Effector memory CD4-positive, alpha-beta T cell (primary cell): ENCODE measurements at places on chromosomes 12 and 14.

GRCh38 chr12:109329686-109330085, 18.0 kb upstream of the MYO1H start:
- no peak for DNase-seq

DNA sequence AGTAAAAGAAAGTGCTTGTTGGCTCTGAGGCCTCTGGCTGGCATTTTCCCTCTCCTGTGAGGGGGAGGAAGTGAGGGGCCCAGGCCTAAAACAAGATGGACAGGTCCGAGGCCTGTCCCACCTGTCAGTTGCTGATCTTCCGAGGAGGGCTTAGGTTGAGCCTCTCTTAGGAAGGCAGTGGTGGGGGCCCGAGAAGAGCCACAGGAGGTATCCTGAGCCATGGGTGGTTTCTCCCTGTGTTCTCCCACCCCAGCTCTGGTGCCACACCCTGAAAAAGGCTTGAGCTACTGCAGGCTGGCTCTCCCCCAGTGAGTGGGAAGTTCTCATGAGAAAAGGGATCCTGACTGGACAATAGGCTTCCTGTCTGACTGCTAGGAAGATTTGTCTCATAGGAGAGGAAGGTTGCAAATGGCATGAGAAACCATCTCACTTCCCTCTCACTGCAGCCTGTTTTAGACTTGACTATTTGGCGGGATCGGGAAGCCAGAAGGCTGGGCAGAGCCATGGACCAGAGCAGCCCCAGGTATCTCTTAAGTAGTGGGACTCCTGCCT, 72.1 kb upstream of the SRSF5 start:
- DNase-seq, result no peak

DNA sequence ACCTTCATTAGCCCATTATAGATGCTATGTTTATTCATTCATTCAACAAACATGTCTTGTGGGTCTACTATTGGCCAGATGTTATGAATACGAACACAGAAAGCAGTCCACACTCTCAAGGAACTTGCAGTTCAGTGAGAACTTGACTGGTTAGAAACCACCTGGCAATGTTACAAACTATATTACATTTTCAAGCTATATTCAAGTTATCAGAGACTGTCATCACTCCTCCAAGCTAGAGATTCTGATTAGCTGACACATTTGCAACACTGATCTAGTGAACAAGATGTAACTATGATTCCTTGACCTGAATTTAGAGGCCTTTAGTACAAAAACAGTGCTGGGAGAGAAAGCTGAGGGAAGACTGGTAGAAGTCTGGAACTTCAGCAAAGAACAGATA, 170.7 kb upstream of the EEA1 start:
- DNase-seq, result no peak

DNA sequence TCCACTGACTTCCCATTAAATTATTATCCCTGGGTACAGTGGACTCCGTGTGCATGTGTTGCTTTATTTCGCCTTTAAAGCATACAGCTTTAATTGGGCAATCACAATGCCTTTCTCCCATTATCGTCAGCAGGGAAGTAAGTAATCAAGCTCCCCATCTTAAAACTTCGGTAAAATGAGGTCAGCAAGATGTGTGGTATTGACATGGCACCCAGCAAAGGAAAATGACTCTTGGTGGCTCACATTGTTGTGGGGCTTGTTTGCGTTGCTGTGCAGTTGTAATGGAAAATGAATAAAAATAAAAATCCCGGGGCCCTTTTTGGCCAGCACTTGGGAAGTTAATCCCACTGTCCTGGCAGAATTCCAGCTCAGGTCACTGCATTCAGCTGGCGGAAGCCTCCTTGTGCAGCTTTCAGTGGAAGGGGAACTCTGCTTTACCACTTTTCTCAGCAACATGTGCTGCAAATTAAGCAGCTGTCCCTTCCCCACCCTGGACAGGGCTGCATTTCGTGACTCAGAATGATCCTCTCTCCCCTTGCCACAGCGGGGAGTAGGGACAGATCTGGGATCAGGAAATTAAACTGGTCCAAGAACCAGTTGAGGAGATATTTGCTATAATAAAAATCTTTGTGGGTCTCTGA, 13.9 kb upstream of the ATP2A2 start:
- DNase-seq, result no peak

DNA sequence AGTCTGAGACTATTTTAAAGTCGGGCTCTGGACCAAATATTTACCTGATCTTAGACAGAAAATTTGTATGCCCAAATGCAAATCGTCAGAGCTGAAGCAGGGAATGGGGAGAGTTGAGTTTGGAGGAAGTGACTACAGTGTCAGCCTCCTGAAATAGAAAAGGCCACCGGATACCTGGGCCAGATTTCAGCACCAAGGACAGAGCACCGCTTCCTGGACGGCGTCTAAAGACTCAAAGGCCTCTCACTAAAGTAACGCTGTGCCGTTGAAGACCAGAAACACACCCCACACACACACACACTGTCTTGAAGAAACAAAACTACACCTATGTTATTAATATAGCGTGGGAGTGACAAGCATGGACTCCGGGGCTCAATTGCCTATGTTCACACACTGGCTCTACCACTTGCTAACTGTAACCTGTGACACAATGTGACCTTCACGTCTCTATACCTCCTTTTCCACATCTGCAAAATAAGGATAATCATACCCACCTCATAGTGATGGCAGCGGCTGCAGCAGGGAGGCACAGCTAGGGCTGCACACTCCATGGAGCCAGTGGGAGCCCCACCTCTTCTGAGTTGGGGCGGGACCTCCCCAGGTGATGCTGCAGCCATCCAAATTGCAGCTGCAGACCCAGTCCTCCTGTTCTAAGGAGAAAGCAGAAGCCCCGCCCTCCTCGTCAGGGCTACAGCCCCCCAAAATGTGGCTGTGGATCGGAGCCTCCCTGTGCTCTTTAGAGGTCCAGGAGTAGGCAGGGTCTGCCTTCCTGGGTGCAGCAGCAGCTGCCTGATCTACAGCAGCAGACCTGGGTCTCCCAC, 35.6 kb downstream of the KRT76 start:
- DNase-seq, result no peak

DNA sequence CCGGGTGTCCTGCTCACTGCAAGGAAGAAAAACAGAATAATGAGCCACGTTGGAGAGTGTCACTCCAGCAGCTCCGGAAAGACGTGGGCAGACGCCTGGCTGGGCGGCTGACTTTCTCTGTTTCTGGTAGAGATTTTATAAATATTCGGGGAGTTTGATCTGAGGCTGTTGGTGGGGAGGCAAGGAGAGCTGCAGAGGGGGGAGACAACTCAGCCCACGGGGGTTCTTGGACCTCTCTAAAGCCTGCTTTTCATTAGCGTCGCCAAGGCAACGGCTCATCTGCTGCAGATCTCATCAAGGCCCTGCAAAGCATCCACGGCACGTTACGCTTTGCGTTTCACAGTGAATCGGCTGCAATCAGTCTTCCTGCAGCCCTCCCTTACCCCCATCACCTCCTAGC, 207.2 kb downstream of the ZFP36L1 start:
- no peak for DNase-seq

- no peak for DNase-seq
Measured at GRCh38 chr12:114201794-114202193, 204.2 kb downstream of the TBX5 start.

DNA sequence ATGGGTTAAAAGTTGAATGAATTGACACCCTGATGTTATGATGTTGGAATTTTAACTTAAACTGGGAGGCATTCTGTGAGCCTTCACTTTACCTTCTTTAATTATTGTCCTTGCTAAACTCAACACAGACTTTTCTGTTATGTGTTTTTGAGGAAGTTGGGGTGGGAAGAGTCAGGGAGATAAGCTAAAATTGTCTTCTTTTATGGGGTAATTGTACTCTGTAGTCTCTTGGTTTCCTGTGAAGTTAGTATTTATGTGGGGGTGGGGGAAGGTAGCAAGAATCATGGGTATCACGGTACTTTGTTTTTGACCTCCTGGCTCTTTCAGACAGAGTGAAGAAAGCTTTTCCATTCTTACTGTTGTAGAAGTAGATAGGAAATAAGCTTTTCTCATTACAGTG, 32.9 kb downstream of the RAB21 start:
- DNase-seq, result no peak

DNA sequence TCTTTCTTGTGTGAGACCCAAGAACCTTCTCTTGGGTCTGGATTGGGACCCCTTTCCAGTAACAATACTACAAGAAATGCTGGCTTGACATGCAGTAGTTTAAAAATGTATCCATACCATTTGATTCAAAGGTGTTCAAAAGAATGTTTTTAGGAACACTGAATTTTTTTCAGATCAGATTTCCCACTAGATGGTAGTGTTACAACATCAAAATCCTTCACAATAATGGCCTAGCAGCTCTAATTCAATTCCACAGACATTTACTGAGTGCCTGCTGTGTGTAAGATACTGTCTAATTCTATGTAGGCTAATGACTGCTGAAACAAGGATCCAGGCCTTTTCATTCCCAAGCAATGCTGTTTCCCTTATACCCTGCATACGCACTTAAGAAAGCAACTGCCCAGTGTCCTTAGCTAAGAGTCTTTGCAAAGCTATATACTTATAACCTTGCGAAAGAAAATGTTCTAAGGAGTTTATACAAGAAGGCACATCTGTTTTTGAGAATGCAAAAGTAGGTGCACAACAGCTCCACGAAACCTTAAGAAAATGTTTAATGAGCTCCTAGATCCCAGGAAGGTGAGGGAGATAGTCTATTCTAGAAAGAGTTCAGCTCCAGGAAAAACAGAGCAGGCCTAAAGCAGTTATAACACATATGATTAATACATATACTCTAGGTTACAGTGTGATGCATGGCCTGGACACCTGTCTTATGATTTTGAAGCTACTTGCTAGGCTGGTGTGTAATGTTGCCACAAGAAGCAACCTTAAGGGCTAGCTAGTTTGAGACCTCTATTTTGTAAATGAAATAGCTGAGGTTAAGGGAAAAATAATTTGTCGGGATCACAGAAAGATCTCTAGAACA, 50.9 kb upstream of the PKP2 start:
- no peak for DNase-seq

DNA sequence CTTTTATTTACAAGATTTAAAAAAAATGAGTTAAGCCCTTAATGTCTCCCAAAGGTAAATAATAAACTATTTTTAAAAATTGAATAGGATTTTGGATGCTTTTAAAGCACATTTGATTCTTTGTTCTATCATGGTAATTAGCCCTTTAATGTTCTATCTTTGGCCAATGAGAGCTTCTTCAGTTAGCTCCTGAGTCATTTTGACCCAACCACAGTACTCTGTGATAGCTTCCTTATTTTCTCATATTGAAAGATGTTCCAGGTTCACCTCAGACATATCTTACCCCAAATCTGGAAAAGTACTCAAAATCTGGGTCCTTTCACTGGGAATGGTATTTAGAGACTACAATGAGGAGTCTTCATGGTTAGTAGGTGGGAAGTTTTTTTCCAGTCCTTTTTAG, 98.0 kb downstream of the MYRFL start:
- no peak for DNase-seq

- no peak for DNase-seq
Measured at GRCh38 chr12:89950421-89950820, 241.8 kb upstream of the ATP2B1 start.

DNA sequence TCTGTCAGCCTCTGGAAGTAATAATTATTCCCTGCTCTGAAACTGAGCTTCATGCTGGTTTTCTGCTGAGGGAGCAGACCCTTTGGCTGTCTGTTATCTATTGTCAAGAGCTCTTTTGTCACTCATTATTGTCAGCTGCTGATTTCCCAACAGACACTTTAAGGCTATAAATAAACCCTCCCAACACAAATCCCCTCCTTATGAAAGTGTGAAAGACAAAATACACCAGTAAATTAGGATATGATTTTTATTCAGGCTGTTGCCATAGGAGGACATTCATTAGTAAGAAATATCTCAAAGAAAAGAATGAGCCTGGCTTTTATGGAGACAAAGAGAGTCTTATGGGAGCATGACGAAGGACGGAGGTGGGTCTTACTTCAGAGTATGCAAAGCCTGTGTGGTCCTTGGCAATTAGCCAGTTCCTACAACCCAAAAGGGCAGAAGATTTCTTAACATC, 180.8 kb downstream of the CRADD start:
- no peak for DNase-seq

DNA sequence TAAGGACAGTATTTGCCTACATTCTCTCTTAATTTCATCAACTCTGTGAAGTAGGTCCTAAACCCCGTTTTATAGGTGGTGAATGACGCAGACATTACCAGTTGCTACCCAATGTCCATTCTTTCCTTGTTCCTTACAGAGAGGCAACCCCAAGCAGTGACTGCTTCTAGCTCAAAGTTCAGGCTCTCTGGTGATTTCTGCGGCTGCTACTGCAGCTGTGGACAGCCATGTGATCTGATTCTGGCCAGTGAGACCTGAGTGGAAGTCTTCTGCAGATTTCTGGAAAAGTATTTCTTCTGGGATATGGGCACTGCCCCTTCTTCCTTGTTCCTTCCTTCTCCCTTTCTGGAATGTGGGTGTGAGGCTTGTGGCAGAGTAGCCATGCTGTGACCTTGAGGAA, 82.9 kb downstream of the ARF6 start:
- no peak for DNase-seq

GRCh38 chr14:99682809-99683618, 1.1 kb upstream of the CYP46A1 start:
- peak; percentile 70 for DNase-seq

- no peak for DNase-seq
Measured at GRCh38 chr14:105627701-105628100, 101.3 kb downstream of the TMEM121 start.

GRCh38 chr12:89351489-89352241, 636 bp downstream of the DUSP6 start:
- DNase-seq, result peak; percentile 6

GRCh38 chr14:23514644-23514957, 37.0 kb downstream of the ZFHX2 start:
- DNase-seq, result no peak

- DNase-seq, result no peak
Measured at GRCh38 chr14:100086361-100086760, 21.1 kb downstream of the EVL start.

GRCh38 chr12:52259657-52260243, 14.7 kb upstream of the KRT86 start:
- no peak for DNase-seq

- no peak for DNase-seq
Measured at GRCh38 chr14:78282437-78282836, 112.3 kb downstream of the NRXN3 start.

GRCh38 chr14:73057944-73058223, 450 bp upstream of the RBM25 start:
- DNase-seq, result no peak

- no peak for DNase-seq
Measured at GRCh38 chr12:71214511-71215285, 56.9 kb upstream of the TSPAN8 start.

- DNase-seq, result no peak
Measured at GRCh38 chr14:76756371-76756750, 4.9 kb upstream of the VASH1 start.

GRCh38 chr12:64518396-64518795, 66.5 kb downstream of the TBK1 start:
- no peak for DNase-seq
